CD4-positive, alpha-beta T cell (primary cell): ENCODE measurements at places on chromosomes 1 and 21.

DNA sequence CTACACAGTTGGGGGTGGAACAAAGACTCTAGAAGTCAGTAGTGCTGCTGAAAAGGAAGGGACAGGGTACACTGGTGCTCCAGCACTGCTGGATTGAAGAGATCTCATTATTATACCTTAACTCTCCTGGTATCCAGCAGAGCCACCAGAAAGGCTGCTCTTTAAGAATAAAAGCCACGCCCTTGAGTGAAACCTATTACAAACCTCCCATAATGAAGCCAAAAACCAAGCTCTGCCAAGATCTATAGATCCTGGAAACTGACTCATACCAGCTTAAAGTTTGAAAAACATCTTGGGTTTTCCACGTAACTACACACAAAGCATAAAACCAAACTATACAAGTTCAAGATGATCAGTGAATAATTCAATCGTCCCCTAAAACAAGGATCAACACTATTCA, 38.0 kb downstream of the ADSS2 start:
- no peak overlapping the region for H3K27ac ChIP-seq
- H3K27me3 ChIP-seq, result no peaks in the 10 kb centered on the region
- no peak overlapping the region for H3K4me3 ChIP-seq
- no peak for DNase-seq

GRCh38 chr1:57678138-57678537, 254.3 kb upstream of the DAB1 start:
- no peak overlapping the region for H3K27ac ChIP-seq
- H3K4me1 ChIP-seq, result no peaks in the 10 kb centered on the region
- DNase-seq, result no peak

DNA sequence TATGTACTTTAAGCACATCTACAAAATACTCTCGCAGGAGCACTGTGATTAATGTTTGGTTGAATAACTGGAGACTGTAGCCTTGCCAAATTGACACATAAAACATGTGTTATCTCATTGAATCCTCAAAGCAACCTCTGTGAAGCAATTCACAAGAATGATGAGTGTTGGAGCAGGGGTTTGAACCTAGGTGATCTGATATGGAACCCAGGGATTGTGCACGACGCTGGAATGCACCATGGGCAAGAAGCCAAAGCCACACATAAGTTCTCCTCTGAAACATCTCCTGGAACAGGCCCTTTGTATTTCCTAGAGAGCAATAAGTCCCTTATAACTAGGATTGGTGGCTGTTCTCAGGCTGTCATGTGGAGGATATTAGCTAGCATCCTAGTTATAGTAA, 124.6 kb upstream of the IVNS1ABP start:
- no peaks in the 10 kb centered on the region for H3K4me1 ChIP-seq
- H3K27ac ChIP-seq, result no peak overlapping the region
- no peaks in the 10 kb centered on the region for H3K27me3 ChIP-seq
- H3K36me3 ChIP-seq, result no peaks in the 10 kb centered on the region
- DNase-seq, result no peak

DNA sequence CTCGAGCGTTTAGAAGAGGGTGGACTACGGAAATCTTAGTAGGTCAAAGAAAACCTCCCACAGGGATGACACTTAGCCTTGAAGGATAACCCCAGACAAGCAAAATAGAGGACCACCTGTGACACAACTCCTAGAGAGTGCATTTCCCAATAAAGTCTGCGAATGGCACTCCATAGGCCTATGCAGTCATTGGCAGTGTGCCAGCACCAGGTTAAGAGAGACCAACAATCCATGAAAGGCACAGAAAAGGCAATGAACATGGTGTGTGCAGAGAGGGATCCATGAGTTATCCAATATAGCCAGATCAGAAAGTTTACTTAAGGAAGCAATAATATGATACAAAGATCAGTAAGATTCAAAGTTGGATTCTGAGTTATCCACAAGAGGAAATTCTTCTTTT, 45.2 kb upstream of the FMO2 start:
- no peaks in the 10 kb centered on the region for H3K36me3 ChIP-seq
- no peak for DNase-seq
- no peaks in the 10 kb centered on the region for H3K27me3 ChIP-seq
- no peak overlapping the region for H3K27ac ChIP-seq
- H3K4me1 ChIP-seq, result no peaks in the 10 kb centered on the region

GRCh38 chr1:206951318-206952100, 5.2 kb upstream of the PIGR start:
- no peak overlapping the region for H3K27ac ChIP-seq
- no peak for DNase-seq
- no peak overlapping the region for H3K4me3 ChIP-seq
- peaks cover 3% of the 10 kb centered on the region for H3K27me3 ChIP-seq
- no peaks in the 10 kb centered on the region for H3K36me3 ChIP-seq

DNA sequence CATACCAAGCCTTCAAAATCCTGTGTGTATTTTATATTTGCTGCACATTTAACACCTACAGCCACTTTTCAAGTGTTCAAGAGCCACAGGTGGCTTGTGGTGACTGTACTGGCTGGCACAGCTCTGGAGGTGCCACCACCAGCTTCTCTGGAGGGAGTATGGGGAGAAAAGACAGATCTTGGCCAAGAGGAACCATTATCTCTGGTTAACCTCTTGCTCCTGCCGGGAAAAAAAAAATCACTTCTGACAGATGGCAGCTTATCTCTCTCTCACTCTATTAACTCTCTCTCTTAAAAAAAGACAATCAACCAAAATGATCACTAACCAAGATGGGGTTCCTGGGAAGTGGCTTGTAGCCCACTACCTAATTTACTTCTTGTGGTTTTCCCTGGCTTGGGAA, 1.2 kb upstream of the RIIAD1 start:
- DNase-seq, result no peak
- H3K4me3 ChIP-seq, result no peak overlapping the region
- peaks cover 25% of the 10 kb centered on the region for H3K4me1 ChIP-seq
- H3K36me3 ChIP-seq, result no peaks in the 10 kb centered on the region

DNA sequence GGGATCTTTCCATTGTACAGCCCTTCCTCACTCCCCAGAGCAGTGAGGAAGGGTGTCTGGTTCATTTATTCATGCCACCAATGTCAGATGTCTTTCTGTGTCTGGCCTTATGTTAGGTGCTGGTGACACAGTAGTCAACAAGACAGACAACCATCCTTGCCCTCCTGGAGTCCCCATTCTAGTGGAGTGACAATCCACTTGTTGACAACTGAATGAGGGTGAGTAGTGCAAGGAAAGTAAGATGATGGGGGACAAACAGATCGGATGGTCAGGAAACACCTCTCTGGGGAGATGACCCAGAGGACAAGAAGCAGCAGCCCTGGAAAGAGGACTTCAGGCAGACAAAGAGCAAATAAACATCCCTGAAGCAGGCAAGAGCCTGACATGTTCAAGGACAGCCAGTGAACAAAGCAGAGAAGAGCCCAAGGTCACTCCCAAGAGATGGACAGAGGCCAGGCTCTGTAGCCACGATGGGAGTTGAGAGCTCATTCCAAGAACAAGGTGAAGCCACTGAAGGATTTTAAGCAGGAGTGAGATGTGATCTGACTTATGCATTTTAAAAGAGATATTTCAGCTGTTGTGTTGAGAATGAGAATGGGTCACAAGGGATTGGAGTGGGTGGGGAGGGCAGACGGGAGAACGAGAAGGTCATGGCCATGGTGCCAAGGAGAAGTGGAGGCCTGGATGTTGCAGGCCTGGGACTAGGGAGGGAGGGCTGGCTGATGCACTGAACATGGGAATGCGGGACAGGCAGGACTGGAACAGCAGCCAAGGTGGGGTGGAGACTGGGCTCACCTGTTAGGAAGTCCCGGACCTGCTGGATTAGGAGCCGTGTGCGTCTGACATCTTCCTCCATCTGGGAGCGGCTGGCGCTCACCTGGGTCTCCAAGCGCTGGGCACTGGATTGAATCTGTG, 30.2 kb downstream of the LAMB3 start:
- no peak overlapping the region for H3K4me3 ChIP-seq
- no peak for DNase-seq
- no peak overlapping the region for H3K27ac ChIP-seq

GRCh38 chr1:178282949-178283367, 189.1 kb downstream of the RASAL2 start:
- no peak overlapping the region for H3K4me3 ChIP-seq
- no peaks in the 10 kb centered on the region for H3K27me3 ChIP-seq
- no peaks in the 10 kb centered on the region for H3K4me1 ChIP-seq
- no peak for DNase-seq
- no peak overlapping the region for H3K27ac ChIP-seq

- no peak overlapping the region for H3K4me3 ChIP-seq
- no peaks in the 10 kb centered on the region for H3K27me3 ChIP-seq
- peaks cover 56% of the 10 kb centered on the region for H3K36me3 ChIP-seq
- H3K4me1 ChIP-seq, result no peaks in the 10 kb centered on the region
- peak; percentile 40 for DNase-seq
Measured at GRCh38 chr1:212782422-212783154, 9.0 kb downstream of the NSL1 start.

DNA sequence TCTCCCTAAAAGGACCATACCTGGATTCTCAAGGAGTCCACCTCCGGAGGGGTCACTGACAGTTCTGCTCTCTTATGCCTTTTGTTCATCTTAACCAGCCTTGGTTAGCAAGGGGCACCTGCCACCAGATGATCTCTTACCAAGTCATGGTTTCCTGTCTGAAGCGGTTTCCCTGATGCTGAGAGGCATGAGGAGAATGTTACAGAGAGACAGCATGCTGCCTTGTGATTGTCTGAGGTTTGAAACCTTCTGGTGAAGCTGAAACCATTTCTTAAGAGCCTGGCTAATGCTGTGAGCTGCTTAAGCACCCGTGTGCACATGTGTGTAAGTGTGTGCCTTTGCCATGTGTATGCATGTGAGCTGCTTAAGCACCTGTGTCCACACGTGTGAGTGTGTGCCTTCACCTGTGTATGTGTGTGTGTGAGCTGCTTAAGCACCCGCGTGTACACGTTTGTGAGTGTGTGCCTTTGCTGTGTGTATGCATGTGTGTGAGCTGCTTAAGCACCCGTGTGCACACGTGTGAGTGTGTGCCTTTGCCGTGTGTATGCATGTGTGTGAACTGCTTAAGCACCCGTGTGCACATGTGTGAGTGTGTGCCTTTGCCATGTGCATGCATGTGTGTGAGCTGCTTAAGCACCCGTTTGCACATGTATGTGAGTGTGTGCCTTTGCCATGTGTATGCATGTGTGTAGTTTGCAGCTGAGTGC, 136.4 kb upstream of the COL6A1 start:
- no peak for DNase-seq
- H3K36me3 ChIP-seq, result no peaks in the 10 kb centered on the region
- H3K4me1 ChIP-seq, result peaks cover 7% of the 10 kb centered on the region

- H3K27me3 ChIP-seq, result no peaks in the 10 kb centered on the region
- no peak for DNase-seq
- no peaks in the 10 kb centered on the region for H3K36me3 ChIP-seq
Measured at GRCh38 chr1:24803220-24803619, 58.0 kb downstream of the CLIC4 start.

DNA sequence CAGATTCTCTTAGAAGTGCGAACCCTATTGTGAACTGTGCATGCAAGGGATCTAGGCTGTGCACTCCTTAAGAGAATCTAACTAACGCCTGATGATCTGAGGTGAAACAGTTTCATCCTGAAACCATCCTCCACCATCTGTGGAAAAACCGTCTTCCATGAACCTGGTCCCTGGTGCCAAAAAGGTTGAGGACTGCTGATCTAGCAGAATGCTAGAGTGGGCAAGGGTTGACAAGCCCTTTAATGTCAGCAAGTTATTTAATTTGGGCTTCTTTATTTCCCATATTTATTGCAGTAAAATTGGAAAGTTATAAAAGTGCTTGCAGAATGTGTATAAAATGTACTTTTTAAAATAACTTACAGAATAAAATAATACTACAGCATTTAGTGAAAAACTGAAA, 26.4 kb downstream of the ALG14 start:
- no peaks in the 10 kb centered on the region for H3K36me3 ChIP-seq
- H3K27ac ChIP-seq, result no peak overlapping the region
- no peak overlapping the region for H3K4me3 ChIP-seq
- DNase-seq, result no peak
- no peaks in the 10 kb centered on the region for H3K27me3 ChIP-seq
